ENCODE measurements at places on chromosomes 11 and 22.

GRCh38 chr11:34006876-34007275 is 44.7 kb upstream of the CAPRIN1 start:
- no peak overlapping the region for H3K4me3 ChIP-seq
- H3K27me3 ChIP-seq = peaks cover 10% of the 10 kb centered on the region
- no peaks in the 10 kb centered on the region for H3K4me1 ChIP-seq
- H3K27ac ChIP-seq = no peak overlapping the region
- ATAC-seq = no peak

DNA sequence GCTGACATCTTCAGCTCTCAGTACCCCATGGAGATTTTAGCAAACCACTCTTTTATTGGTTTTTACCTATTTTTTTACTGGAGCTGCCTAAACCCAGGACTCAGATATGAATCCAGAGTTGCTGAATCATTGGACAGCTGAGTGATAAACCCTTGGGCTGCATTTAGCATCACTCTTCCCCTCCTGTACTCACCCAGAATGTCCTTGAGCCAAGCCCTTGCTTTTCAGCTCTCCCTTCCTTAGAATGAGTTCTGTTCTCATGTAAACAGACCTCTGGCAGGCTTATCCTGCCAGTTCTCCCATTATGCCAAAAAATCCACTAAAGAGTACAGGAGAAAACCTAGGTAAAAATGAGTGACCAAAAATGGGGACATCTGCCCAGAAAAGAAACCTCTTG is 200.1 kb upstream of the POU2AF2 start:
- H3K36me3 ChIP-seq = no peaks in the 10 kb centered on the region
- H3K4me3 ChIP-seq = no peak overlapping the region

DNA sequence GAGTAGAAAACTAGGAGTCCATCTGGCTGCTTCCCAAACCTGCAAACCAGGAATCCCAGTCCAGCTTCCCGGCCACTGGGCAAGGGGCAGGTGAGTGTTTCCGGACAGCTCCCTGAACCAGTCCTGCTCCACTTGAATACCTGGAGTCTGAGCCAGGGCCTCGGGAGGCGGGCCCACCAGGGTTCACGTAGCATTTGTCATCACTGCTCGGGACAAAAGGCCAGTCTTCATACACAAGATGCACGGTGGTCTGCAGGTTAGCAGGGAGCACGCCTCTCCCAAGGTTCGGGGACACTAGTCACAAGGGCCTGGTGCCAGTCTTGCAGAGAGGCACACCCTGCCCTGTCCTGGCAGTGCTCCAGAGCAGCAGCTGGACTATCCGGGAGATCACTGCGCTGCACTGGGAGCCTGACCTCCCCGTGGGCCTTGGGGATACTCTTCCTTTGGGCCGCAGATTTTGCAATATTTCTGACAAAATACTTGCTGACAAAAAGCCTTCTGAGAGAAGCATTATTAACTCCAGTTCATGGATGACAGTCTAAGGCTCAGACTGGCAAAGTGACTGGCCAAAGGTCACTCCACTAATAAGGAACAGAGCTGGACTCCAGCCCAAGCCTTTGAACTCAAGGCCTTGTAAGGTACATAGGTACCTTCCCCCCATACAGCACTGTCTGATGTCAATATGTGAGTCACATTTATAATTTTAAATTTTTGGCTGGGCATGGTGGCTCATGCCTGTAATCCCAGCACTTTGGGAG is 25.1 kb downstream of the CD6 start:
- peaks cover 100% of the 10 kb centered on the region for H3K36me3 ChIP-seq
- no peaks in the 10 kb centered on the region for H3K27me3 ChIP-seq
- peaks cover 52% of the 10 kb centered on the region for H3K4me1 ChIP-seq

DNA sequence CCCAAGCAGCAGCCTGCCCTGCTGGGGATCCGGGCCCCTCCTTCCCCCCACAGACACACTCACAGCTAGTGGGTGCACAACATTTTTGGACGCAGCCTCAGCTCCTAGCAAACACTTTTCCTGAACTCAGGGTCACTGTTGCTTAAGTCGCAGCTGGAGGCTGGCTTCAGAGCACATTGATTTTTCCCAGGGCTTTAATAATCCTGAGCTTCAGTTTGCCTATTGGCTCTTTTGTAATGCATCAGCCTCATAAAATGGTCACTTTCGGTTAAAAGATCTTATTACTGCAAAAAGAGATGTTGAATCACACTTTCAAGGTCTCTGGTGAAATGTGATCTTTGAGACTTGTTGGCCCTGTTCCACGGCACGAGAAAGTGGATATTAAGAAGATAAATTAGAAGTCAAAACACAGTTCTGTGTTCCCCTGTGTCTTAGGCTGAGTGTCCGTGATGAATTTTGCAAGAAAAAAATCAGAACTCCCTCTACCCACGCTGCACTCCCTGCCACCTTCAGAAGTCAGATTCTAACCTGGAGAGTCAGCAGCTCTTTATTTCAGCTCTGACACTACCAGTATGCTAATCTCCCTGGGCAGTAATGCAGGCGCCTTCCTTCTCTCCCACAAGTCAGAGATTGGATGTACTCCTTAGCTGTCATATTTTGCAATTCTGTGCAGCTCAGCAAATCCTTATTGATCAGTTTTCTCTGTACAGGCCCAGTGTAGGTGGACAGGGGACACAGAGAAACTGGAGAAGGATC is 158.2 kb upstream of the E2F8 start:
- H3K27ac ChIP-seq = no peak overlapping the region
- no peak for ATAC-seq
- H3K27me3 ChIP-seq = peaks cover 11% of the 10 kb centered on the region
- H3K36me3 ChIP-seq = no peaks in the 10 kb centered on the region

- no peak overlapping the region for H3K4me3 ChIP-seq
- peaks cover 25% of the 10 kb centered on the region for H3K27me3 ChIP-seq
- no peaks in the 10 kb centered on the region for H3K36me3 ChIP-seq
These were observed 87.7 kb downstream of the TMPRSS5 start for GRCh38 chr11:113618360-113618759.

DNA sequence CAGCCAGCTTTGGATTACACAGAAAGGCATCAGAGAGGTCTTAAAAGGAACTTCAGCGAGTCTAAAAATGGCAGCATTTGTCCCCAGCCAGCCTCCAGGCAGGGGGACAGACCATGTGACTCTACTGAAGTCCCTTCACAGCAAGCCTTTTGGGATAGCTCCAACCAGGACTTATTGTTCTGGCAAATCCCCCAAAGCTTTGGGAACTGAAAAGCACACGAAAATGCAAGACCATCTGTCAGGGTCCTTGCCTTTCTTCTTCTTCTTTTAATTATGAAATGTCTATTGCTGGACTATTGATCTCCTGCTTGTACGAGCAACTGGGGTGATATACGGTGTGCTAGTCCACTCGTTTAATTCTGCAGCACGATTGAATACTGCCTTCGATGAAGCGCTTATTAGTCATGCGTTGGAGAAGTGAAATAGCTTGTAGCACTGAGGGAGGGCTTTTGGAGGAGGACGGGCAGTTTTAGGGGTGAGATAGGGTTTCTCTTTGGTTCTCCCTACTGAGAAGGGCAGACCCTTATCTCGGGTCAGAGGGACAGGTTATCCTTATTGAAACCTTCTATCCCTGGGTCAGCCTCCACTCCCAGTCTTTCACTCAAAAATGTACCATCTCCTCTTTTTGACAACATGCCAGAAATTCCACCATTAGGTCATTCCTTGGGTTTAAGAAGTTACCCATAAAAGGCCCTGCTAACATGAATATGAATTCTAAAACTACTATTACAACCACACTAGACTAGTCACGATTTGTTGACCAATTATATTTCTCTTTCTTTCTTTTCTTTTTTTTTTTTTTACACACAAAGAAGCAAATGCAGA is 416.4 kb downstream of the MIAT start:
- no peaks in the 10 kb centered on the region for H3K36me3 ChIP-seq
- ATAC-seq = no peak
- H3K4me1 ChIP-seq = no peaks in the 10 kb centered on the region
- peaks cover 20% of the 10 kb centered on the region for H3K27me3 ChIP-seq

GRCh38 chr11:75879737-75880136 is 64.7 kb downstream of the UVRAG start:
- no peak overlapping the region for H3K4me3 ChIP-seq
- H3K36me3 ChIP-seq = peaks cover 38% of the 10 kb centered on the region
- no peak for ATAC-seq
- no peaks in the 10 kb centered on the region for H3K4me1 ChIP-seq
- H3K27me3 ChIP-seq = no peaks in the 10 kb centered on the region

Measured in activated T-helper 17 cell treated with anti-CD3 and anti-CD28 coated beads, Interleukin-2, amount 50 U/mL, for 72 hours (primary cell).